NCI-H146 (cell line): ENCODE measurements at places on chromosomes 1 and 21.

GRCh38 chr21:45320261-45321025 lies 32.7 kb upstream of the POFUT2 start:
- DNase-seq, result no peak

- DNase-seq, result no peak
Observed at GRCh38 chr1:198811449-198811848, 172.6 kb downstream of the PTPRC start.

DNA sequence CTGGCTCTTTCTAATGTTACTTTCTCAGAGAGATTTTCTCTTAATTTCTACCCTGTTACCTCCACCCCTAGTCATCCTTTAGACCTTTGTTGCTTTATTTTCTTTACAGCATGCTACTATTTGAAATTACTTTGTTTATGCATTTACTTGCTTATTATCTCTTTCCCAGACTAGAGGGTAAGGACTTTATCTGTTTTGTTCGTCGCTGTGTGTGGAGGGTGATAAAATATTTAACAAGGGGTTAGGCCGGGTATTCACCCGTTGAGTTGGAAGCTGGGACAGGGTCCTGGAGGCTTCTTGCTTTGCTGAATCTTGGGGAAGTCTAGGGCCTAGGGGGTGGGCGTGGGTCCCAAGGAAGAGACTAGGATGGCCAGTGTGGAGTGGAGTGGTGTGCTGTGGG lies 43.6 kb downstream of the CDC14A start:
- DNase-seq, result no peak

GRCh38 chr1:150387200-150387599 lies 23.3 kb downstream of the RPRD2 start:
- no peak for DNase-seq

- no peak for DNase-seq
Observed at GRCh38 chr1:159892944-159893343, 7.0 kb downstream of the CFAP45 start.

DNA sequence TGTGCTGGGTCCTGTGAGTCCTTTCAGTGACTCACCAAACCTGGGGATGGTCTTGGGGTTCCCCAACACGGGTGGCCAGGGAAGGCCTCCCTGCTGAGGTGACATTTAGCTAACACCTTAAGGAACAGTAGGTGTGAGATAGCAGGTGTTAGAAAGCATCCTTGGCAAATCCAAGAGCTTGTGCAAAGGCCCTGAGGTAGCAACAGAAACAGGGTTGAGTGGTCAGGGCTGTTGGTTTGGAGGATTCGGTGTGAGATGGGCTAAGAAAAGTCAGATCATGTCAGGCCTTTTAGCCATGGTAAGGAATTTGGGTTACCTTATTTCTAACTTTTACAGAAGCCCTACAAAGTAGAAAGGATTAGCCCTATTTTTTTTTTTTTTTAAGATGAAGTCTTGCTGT lies 343.0 kb downstream of the CAMTA1 start:
- no peak for DNase-seq
